ENCODE measurements at places on chromosomes 3 and 15.

DNA sequence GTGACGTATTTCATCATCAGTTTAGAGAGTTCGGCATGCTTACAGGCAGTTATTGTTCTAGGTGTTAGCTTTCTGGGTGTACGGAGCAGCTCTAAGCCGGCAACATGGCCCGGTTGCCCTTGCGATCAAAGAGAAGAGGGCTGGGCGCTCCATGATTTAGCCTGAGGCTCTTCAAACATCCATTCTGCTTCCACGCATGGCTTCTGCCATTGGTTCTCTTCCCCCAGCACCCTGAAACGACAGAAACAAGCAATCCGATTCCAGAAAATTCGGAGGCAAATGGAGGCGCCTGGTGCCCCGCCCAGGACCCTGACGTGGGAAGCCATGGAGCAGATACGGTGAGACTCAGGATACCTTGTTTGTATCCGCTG, 574 bp downstream of the NGRN start:
- peak; percentile 44 for DNase-seq

DNA sequence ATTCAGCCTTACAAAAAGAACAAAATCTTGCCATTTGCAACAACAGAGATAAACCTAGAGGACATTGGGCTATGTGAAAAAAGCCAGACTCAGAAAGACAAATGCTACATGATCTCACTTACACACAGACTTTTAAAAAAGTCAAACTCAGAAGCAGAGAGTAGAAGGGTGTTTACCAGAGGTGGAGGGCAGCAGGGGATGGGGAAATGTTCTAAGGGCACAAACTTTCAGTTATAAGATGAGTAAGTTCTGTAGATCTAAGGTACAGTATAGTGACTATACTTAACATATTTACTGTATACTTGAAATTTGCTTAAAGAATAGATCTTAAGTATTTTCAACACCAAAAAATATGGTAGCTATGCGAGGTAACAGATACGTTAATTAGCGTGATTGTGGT, 3.0 kb downstream of the MYEF2 start:
- no peak for DNase-seq

- no peak for DNase-seq
Measured at GRCh38 chr15:43775411-43775965, 1.3 kb downstream of the ELL3 start.

DNA sequence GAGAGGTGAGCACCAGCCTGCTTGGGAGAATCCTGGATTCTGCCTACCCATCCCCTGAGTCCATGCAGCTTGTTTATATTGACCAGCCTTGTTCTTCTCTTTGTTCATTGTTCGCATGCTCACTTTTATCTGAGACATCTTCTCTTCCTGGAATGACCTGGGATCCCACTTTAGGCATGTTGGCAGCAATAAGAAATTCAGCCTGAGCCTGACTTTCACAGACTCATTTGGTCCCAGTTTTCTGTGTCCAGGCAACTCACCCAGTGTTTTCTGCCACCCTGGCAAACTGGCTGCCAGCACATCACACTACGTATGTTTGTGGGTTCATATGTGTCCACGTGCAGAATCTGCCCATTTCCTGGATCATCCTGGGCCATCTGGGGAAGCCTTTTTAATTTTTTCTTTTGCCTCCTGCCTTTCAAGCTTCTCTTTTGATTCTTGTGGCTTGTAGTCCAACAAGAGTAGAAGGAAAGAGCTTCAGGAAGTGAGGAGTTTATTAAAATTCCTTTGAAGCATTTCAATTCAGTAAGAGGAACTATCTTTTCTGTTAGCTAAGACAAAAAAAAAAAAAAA, 199.9 kb downstream of the FNDC3B start:
- no peak for DNase-seq

GRCh38 chr3:56835650-56836227, 34.0 kb upstream of the ARHGEF3 start:
- DNase-seq = no peak

DNA sequence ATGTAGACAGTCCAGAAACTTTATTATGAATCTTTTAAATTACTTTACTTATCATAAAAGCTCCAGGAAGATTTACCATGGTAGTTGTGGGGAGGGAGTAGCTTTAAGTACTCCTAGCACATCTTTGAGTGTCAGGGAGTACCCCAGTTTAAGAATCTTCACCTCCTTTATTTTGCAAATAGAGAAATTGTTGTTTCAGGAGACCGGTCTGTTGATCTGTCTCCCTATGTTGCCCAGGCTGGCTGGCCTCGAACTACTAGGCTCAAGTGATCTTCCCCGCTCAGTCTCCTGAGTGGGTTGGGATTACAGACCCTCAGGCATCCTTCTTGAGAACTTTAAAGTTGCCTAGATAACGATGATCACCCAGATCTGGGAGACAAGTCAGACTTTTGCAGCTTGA, 11.1 kb downstream of the FXR1 start:
- DNase-seq = no peak

GRCh38 chr3:109125902-109126301, 8.0 kb upstream of the MORC1 start:
- no peak for DNase-seq

GRCh38 chr15:57224664-57225063, 151.6 kb upstream of the CGNL1 start:
- DNase-seq = no peak

DNA sequence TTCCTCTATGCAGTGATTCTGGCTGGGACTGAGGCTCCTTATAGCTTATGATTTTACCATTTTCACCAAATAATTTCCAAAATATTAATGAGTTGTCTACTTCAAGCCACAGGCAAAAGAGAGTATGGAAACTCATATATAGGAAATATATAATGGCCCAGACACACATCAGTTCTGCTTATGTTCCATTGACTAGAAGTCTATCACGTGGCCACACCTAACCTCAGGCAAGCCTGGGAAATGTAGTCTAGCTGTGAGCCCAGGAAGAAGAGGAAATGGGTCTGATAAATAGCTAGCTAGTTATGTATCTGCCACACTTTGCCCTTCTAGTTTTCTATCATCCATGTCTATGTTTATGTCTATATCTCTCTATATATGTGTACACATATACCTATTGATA, 195.1 kb downstream of the OTOL1 start:
- no peak for DNase-seq

- no peak for DNase-seq
Measured at GRCh38 chr15:37789881-37790280, 144.6 kb upstream of the TMCO5A start.

DNA sequence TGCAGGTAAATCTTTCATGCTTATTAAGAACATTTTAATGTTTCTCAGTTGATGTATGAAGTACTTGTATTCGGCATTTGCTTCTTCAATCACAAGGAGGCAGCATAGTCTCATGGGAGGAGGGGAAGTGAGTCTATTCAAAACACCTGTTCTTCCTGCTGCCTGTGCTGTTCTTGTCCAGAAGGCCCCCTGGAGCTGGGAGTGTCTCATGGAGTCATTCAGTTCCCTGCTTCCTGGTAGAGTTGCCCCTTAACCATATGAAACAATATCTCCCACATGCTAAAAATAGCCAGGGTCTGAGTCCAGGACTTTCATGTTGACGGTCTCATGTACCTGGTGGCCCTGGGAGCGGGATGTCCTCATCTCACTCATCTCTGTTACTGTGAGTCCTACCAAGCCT, 15.5 kb upstream of the PPP1R2 start:
- DNase-seq = no peak

DNA sequence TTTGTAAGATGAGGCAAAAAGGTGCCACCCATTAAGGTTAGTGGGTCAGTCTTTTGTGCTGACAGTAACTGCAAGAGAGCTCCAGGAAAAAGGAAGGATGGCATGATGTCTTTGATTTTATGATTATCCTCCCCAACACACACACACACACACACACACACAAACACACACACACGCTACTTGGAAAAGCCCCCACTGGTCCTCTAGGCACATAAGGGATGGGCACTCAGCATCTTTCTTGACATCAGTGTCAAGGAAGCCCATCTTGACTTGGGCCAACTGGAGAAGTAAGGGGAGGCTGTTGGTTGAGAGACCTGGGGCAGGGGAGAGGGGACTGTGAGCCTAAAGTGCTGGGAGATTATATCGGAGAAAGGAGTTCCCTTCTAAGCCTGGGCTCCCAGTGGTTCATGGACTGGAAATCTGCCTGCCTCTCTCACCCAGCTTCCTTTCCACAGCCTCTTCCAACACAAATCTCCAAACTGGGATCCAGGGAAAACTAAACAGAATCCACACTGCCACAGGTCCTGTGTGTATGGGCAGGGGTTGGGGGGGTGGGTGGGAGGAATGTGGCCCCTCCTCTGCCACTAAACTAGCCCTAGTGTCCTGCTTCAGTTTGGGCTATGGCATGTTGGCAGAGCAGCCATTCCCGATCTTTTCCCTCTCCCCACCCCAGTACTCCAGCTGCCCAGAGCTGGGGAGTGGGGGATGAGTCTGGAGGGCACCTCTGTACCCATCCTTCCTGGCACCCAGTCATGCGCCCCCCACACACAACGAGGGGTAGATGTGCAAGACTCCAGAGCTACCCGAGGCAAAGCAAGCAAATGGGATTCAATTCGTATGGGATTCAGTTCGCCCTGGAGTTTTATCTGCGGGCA, 1.6 kb downstream of the AMOTL2 start:
- no peak for DNase-seq

DNA sequence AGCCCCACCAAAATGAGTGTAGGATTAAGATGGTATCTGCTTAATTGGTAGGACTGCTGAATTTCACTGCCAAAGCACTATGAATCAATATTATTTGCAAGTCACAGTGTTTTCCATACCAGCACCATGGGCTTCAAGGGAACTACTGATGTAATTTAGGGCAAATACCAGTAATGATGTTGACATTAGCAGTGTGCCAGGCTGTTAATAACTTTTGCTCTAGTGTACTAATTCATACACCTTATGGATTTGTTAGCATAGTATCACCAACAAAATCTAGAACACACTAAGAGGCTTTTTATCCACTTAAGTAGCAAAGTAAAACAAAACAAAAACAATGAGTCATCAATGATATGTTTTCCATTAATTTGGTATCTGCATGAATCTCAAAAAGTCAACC, 888.2 kb downstream of the CADM2 start:
- no peak for DNase-seq

Measured in NK-92 treated with Interleukin-12 subunit alpha and Interleukin-12 subunit beta, amount 100 ng/mL, for 24 hours (cell line).